ENCODE measurements at places on chromosomes 4 and X.
A peak's percentile ranks its signal among the peaks of the same experiment; 100 is the strongest.

GRCh38 chr4:78613522-78614321, 62.2 kb downstream of the ANXA3 start:
- no peak for DNase-seq

- DNase-seq: peak; percentile 65
Observed at GRCh38 chr4:10115271-10115796, 1.3 kb downstream of the WDR1 start.

DNA sequence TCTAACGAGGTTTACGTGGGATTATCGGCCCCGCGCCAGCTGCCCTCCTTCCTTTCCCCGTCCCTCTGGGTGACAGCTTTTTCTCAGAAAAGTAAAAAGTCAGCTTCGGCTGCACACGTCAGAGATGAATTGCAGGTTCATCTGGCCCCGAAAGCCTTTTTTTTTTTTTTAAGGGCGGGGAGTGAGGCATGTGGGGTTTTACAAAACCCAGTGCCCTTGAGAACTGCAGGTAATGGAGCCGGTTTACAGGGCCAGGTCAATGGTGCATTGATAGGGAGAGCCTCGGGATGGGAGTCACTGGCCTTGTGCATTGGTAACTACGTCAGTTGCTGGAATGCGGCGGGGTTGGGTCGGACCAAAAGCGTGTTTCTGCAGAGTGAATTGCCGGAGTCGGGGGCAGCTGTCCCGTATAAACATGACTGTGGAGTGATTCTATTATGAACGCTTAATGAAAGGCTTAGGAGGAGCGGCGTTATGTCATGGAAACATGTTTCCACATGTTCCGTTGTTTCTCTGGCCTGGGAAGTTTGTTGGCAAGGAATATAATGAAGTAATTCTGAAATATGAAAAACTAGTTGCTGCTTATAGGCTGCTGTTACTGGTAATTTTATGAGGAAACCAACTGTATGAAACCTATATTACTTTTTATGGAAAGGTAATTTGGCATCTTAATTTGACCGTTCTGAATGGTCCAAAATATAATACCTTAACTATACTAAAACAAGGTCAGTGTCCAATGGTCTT, 1.1 kb downstream of the HSPA4L start:
- DNase-seq: peak; percentile 37

DNA sequence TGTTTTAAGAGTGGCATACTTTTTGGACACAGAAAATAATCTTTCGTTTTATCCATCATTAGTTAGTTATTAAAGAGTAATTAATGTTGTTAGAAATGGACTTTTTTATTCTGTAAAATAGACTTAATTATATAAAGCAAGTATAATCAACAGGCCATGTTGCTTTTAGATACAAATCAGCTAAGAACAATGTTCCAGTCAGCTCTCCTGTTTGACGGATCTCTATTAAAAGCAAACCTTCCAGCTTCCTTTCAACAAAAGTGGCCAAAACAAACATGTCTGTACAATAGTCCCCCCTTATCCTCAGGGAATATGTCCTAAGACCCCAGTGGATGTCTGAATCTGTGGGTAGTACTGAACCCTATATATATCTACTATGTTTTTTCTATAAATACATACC, 4.9 kb upstream of the SLC10A4 start:
- no peak for DNase-seq

DNA sequence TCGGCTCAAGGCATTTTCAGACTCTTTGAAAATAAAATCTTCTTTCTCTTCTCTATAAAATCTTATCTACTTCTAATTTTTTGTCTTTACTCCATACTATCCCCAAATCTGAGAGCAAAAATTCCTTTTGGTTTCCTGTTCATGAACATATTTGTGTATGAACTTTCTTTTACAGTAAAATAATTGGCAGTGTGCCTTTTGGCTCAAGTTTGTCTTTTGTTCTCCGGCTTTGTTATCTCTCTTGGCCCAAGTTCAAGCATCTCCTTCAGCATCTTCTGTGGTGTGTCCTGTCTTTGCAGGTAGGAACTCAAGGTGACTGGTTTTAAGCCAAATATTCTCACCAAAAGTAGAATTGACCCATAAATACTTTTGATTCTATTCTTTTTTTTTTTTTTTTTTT, 276.6 kb upstream of the FAT1 start:
- DNase-seq: no peak

All from mesenchymal stem cell (in vitro differentiated cells and primary cell).